Stimulated activated CD4-positive, alpha-beta T cell treated with anti-CD3 and anti-CD28 coated beads, Interleukin-2, amount 100 ng/mL, for 4 hours (primary cell): ENCODE measurements at places on chromosomes 1 and 21.
A peak's percentile ranks its signal among the peaks of the same experiment; 100 is the strongest.

DNA sequence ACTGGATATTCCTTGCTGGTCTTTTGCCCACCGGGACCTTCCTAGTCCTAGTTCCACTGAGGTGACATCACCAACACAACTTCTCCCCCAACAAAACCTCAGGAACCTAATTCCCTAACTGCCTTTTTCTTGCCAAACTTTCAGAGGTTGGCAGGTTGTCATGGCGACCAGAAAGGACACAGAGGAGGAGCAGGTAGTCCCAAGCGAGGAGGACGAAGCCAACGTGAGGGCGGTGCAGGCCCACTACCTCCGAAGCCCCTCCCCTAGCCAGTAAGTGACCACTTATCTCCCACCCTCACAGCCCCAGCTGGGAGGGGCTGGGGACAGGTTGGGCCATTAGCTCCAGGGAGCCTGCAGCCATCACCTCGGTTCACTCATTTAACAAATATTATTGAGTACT, 815 bp downstream of the STYXL2 start:
- no peak for DNase-seq

DNA sequence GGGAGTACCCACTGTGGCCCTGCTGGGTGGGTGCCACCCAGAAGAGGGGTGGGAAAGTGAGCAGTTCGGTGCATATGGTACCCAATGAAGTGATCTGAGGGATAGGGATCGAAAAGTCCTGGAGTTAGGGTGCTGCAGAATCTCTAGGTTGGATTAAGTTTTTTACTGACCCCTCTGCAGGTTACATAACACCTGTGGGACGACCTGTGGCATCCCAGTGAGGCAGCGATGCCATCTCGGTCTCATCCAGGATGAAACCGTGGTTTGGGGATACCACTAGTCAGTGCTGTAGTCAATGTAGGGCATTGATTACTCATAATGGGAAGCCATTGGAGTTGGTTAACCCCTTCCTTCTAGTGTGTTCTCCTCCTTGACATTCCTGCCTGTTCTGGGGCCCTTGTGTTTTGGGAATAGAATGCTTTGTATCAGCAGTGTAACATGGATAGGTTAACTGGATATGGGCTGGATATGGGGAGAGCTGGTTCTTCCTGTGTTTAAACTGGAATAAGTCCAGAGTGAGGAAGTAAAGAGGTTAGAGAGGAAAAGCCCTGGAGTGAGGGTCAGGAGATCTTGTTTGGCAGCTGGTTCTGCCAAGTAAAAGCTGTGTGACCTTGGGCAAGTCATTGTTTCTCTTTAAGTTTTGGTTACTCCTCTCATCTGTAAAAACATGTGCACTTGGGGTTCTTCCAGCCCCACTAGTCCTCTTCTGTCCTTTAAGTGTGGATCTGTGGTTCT, 42.8 kb upstream of the ATF3 start:
- DNase-seq = no peak

DNA sequence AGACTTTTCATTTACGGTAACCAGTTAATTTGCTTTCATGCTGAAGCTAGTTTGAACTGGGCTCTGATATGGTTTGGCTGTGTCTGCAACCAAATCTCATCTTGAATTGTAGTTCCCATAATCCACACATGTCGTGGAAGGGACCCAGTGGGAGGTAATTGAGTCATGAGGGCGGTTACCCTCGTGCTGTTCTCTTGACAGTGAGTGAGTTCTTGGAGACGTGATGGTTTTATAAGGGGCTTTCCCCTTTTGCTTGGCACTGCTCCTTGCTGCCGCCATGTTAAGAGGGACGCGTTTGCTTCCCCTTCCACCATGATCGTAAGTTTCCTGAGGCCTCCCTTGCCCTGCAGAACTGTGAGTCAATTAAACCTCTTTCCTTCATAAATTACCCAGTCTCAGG, 10.3 kb upstream of the FHAD1 start:
- DNase-seq = no peak

GRCh38 chr1:26959722-26960624, at the start of gene KDF1:
Gene KDF1, minus strand, starts transcription at chr1:26960468. Its CDS starts 8,088 bp downstream, at chr1:26952380.
- DNase-seq = peak; percentile 35

- DNase-seq = no peak
These were observed 41.5 kb downstream of the CEP350 start for GRCh38 chr1:179996099-179996498.

- no peak for DNase-seq
These were observed 72.4 kb upstream of the IFNAR2 start for GRCh38 chr21:33157303-33157702.

- no peak for DNase-seq
These were observed 9.3 kb downstream of the AHCYL1 start for GRCh38 chr1:109993885-109994284.

- DNase-seq = no peak
These were observed 11.1 kb upstream of the CSRP1 start for GRCh38 chr1:201518071-201518470.

DNA sequence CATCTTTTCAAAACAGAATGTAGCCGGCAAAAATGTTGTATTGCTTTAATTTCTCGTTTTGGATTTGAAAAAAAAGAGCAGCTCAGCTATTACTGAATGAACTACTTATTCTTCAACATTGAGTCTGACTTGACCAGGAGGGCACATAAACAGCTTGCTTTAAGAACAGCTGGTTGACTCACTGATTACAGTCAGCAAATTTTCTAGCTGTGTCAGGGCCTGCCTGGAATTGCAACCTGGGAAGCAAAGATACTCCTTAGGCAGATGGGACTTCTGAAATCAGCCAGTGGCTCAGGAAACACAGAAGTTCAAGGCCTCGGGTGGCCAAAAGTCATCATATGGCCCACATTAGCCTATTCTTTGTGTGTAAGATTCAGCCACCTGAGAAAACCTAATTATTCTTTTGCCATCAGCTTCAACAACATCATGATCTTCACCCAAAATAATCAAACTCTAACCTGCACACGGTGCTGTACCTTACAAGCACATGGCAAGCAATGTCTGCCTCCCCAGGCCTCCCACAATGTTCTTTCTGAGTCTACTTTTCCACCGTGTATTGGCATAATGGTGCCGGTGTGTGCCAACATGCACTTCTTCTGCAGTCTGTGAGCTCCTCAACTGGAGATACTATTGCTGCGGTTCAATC, 307.2 kb downstream of the HHIPL2 start:
- no peak for DNase-seq

GRCh38 chr21:45699251-45699942, 55.9 kb downstream of the PCBP3 start:
- no peak for DNase-seq

GRCh38 chr1:117541585-117541984, 64.3 kb upstream of the TENT5C start:
- no peak for DNase-seq

GRCh38 chr1:37602750-37603694, 7.3 kb upstream of the GNL2 start:
- DNase-seq = peak; percentile 13

DNA sequence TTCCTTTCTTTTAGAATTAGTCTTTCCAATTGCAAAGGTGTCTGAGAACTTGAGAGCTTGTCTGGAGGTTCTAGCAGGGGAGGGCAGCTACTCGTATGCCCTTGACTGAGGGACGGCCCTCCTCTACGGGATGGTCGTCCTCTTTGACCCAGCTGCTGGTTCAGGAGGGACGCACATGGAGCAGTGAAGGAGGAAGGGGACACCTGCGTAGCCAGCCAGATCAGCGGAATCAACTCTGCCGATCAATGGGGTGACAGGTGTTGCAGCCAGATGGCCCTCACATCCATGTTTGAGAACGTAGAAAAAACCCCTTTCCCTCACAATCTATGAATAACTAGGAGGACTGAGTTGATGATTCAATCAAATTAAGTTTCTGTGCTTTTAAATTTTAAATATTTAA, 15.7 kb upstream of the A3GALT2 start:
- no peak for DNase-seq

GRCh38 chr1:57707631-57708030, 283.8 kb upstream of the DAB1 start:
- no peak for DNase-seq

- DNase-seq = no peak
These were observed 27.4 kb downstream of the LAMB3 start for GRCh38 chr1:209624558-209625549.

- DNase-seq = no peak
These were observed 18.2 kb downstream of the INAVA start for GRCh38 chr1:200912737-200913407.

DNA sequence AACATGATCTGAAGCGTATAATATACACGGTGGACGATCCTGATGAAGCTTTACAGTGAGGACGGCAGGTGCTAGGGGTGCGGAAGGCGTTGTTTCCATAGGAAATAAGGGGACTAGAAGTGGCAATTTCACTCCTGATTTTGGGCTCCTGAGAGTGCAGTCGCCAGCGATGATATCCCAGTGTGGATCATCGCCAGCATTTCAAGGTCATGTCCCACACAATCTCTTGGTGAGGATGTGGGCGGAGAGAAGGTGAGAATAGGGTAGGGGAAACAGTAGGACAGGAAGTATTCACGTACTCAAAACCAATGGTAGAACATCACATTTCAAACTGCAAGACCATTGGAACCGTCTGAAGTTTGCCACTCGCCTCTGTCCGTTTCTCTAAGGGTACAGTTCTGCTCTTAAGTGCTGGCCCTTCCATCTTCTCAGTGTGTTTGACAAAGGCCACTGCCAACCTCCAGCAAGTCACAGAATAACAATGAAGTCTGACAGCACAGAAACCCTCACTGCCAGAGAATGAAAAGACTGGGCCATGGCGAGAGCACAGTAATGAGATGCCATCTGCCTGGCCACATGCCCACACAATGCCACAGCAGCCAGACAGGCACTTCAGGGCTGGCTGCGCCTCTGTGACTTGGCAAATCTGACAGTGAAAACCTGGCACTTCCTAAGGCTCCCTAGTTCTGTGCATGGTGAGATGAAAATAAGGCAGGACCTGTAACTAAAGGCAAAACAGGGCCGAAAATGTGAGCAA, 27.9 kb downstream of the PCSK9 start:
- no peak for DNase-seq

- DNase-seq = no peak
These were observed 3.8 kb upstream of the NCMAP start for GRCh38 chr1:24551960-24552571.

- no peak for DNase-seq
These were observed 33.0 kb downstream of the SETD4 start for GRCh38 chr21:36027347-36027746.

DNA sequence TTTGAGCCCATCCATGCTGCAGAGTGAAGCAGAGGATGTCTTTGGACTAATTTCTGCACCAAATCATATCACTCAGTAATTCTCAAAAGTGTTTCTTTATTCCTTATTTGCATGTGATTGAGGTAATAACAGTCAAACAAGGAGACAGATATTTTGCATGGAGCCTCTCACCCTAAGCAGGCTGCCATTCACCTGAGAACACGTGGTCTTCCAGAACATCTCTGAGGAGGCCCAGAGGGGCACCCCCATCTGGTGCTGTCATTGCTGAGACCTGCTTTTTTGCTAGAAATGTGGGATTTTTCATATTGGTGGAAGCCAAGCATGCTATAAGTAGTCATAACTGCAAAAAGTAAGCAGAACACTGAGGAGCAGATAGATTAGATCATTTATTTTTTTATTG, 7.7 kb downstream of the SLC37A1 start:
- DNase-seq = no peak

DNA sequence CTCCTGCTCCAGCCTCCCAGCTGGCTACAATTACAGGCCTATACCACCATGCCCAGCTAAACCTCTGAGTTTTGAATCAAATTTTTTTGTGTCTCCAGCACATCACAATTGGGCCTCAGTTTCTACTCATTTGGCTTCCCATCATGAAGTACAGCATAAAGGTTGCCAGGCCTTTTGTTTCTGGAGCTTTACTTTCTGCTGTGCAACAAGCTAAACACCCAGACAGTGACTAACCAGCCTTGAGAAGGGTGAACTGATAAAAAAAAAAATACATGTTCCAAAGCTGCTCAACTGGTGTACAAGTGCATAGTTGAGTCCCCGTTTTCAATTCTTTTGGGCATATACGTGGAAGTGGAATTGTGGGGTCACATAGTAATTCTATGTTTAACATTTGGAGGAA, 25.1 kb downstream of the TIAM1 start:
- no peak for DNase-seq

DNA sequence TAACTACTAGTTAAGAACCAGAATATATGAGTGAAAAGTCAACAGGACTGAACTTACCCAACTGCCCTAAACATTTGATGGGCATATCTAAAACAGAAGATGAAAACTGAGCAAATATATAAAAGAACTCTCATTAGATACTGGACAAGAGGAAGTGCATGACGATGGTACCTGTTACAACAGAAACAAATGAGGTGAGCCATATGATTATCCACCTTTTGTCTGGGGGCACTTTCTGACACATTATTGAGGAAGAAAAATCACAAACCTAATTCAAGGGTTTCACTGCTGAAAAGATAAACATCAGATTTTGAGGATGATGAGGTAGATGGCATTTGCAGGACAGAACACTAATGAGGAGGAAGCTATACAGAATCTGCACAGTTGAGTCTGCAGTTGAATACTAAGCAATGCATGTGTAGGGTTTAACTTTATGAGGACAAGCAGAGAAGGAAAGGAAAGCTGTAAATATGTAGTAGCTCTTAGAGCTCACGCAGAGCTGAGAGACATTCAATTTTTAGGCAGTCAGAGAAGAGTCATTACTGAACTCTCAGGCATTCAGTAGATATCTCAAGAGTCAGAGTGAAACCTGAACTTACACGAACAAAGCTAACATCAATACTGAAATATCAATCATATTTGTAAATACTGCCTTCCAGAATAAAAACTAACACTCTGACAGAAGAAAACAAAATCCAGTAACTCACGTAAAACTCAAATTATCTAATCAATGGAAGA, 262.1 kb downstream of the AKT3 start:
- no peak for DNase-seq
